ENCODE measurements at places on chromosomes 1 and 21.

DNA sequence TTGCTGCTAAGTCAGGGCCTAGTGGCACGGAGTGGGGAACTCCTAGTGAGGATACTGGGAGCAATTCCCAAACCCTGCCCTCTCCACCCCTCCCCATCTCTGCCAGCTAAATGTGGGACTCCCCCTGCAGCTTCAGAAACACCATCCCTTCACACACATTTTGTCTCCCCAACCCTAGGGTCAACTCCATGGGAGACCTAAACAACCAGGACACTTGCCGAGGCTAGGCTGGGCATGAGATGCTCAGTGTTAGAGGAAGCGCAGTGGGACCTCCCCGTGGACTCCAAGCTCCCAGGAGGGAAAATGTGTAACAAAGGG lies 1.5 kb downstream of the RNF186 start:
- DNase-seq, result no peak

- no peak for DNase-seq
These were observed 188.5 kb upstream of the CHRM3 start for GRCh38 chr1:239197871-239198270.

DNA sequence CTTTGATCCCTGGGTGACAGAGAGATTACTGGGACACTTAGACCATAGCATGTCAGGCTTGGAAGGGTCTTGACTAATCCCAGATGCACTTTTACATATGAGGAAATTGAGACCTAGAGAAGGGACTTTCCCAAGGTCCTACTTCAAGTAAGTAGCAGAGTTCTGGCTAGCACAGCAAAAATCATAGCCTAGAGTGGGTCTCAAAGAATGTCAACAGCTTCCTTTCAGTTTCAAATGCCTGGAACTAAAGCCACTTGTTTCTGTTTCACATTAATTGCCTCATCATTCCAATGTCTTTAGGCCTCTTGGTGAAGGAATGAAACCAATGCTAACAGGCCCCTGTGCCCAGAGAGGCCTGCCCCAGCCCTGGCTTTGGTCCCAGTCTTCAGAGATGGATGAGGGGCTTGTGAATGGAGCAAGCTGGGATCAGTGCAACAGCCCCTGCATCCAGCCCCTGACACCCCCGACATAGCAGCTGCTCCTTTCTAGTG lies 26.6 kb downstream of the ATF3 start:
- no peak for DNase-seq

DNA sequence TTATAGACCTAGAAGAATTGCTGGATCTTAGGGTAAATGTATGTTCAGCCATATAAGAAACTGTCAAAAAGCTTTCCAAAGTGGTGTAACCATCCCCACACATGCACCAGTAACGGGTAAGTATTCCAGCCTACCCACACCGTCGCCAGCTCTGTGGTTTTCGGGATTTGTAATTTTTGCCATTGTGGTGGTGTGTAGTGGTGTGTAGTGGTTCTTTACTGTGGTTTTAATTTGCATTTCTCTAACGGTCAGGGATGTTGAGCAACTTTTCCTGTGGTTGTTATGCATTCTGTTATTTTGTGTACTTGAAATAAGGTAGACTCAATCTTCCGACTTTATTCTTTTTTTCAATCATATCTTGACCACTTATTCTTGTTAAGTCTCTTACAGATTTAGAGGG lies 342.4 kb upstream of the AJAP1 start:
- no peak for DNase-seq

- peak; percentile 51 for DNase-seq
These were observed 230.3 kb downstream of the DISC1 start for GRCh38 chr1:231856894-231857293.

DNA sequence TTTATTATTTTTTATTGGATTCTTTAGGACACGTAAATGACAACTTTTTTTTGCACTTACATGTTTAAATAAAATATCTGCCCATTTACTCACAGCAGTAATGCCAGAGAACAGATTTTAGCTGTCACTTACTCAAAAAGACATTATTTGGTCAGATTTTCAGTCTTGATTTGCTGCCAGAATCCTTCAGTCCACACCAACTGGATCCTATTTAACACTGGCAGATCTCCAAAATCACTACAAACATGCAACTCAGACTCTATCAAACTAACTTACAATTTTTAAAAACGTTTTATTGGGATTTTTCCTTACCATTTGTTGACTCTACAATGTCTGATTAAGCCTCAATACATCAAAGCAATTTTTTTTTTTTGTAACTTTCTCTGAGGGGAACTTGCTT lies 11.1 kb downstream of the ATP6V1G3 start:
- DNase-seq, result no peak

DNA sequence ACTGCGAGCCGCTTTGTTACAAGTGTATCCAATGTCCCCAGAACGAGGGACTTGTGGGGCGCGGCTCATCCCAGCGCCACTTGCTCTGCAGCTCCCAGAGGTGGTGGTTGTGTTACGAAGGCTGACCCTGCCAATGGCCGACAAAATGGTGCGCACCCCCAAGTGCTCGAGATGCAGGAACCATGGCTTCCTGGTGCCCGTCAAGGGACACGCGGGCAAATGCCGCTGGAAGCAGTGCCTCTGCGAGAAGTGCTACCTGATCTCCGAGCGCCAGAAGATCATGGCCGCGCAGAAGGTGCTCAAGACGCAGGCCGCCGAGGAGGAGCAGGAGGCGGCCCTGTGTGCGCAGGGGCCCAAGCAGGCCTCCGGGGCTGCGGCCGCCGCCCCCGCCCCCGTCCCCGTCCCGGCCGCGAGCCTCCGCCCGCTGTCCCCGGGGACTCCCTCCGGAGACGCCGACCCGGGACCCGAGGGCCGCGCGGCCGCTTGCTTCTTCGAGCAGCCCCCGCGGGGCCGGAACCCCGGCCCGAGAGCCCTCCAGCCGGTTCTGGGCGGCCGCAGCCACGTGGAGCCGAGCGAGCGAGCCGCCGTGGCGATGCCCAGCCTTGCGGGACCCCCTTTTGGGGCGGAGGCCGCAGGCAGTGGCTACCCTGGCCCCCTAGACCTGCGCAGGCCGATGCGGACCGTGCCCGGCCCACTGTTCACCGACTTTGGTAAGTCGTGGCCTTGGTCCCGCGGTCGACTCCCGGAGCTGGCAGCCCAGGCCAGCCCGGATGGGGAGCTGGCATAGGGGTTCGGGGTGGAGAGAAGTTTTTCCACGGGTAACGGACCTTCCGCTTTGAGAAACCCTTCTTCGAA lies at the start of gene DMRTB1:
Gene DMRTB1, plus strand, starts transcription at position 79 of the 855 bp plus-strand sequence. Its CDS starts 55 bp downstream, at position 134.
- DNase-seq, result no peak

- peak; percentile 27 for DNase-seq
These were observed 239.8 kb upstream of the C1orf105 start for GRCh38 chr1:172180501-172181285.

GRCh38 chr1:221701570-221702186 lies 40.2 kb downstream of the DUSP10 start:
- no peak for DNase-seq

DNA sequence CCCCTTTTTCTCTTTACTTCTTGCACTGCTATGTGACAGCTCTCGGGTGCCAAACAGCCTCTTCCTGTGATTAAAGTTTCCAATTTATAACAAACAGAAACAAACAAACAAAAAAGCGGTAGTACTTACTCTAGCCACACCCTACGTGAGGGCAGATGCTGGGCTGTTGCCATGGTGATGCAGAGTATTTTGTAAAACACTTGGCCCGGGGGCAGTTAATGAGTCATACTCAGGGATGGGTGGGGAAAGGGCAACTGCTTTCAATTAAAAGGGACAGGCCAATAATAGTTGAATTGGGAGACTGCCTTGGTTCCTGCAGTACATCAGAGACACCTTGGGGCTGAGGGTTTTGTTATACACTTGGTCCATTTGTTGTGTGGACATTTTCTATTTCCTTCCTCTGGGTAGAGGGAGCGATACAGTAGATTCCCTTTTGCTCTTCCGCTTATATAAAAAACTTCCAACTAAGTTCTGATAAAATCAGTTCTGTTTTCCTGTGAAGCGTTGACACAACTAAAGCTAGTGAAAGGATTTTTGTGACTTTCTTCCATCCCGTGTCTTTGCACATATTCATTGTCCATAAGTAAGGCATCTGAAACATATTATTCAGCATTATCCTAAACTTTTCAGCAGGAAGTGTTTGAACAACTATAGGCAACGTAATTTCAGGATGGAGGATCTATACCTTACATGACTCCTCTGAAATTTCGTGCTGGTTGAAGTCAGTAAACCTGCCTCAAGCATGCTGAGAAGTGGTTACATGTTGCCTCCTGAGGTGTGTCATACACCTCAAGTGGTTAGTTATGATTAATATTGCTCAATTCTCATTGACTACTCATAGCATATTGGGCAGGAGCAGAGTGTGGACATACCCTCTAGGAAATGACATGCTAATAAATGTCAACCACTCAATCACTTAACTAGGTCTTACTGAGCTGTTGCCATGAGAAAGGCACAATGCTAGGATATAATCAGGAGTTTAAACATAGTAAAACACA lies 36.7 kb upstream of the THEM4 start:
- peak; percentile 86 for DNase-seq

- no peak for DNase-seq
These were observed 92.7 kb downstream of the CASZ1 start for GRCh38 chr1:10703702-10704101.

DNA sequence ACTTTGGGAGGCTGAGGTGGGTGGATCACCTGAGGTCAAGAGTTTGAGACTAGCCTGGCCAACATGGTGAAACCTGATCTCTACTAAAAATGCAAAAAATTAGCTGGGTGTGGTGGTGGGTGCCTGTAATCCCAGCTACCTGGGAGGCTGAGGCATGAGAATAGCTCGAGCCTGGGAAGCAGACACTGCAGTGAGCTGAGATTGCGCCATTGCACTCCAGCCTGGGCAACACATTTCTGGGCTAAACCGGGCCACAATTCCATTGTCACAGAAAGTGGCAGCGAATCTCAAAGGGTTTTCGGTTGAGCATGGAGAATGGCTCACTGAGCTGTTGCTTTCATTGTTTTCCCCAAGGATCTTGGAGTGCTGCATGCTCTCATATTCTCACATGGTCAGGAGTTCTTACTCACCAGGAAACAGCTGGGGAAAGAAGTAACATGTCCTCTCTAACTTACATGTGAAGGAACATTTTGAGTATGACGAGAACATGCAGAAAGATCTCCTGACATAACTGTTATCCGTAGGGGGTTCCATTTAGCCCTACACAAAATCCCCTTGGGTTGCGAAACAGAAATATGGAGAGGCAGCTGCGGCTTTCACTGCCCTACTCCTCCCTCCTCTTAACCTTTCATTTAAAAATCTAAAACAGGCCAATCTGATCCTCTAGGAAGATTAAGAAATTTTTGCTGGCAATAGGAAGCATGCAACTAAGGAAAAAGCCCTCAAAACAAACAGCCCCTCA lies 341.1 kb downstream of the PCP4 start:
- no peak for DNase-seq

DNA sequence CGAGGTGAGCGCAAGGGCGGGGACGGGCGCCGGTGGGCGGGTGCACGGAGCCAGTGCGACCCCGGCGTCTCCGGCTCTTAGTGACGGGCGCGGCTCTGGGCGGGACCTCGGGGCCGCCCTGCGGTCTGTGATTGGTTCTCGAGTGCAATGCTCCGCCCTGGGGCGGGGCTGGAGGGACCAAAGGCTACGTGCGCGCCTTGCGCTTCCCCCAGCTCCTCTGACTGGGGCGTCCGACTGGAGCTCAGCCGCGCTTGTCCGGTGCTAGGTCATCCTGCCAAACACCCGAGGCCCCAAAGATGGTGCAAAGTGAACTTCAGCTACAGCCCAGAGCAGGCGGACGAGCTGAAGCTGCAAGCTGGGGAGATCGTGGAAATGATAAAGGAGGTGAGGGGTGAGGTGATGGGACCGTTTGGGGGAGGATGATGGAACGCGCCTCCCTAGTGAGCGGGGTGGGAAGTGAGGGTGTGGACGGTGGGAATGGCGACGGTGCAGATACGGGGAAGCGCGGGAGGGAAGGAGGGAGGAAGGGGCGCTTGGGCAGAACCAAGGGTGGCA lies 811 bp downstream of the SH3D21 start:
- DNase-seq, result peak; percentile 86

GRCh38 chr1:167683641-167684502 lies 37.9 kb upstream of the MPZL1 start:
- DNase-seq, result no peak

Measured in body of pancreas (tissue), 4 donors.